ENCODE measurements at places on chromosomes 13 and 19.

DNA sequence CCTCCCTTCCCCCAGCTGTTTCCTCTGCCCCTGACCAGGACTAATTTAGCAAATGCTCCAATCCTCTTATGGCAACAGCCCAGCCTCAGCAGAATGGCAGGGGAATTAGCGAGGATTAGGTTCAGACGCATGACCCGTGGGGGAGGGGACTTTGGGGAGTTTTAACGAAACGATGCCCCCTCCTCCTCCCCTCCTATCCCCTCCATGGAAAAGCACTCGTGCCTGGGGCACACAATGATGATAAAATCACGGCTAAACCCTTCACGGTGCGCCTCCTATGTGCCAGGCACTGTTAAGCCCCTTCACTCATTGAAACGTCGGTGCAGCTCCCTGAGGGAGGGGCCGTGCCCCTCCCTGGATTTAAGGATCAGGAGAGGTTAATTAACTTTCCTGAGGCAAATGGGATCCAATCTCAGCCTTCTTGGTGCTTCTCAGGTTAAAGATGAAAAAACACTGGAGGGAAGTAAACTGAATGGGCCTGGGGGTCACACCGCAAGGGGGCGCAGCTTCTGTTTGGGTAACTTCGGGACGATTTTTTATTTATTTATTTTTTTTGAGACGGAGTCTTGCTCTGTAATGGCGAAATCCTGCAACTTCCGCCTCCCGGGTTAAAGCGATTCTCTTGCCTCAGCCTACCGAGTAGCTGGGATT lies 10.1 kb upstream of the TPRX2 start:
- DNase-seq = no peak

DNA sequence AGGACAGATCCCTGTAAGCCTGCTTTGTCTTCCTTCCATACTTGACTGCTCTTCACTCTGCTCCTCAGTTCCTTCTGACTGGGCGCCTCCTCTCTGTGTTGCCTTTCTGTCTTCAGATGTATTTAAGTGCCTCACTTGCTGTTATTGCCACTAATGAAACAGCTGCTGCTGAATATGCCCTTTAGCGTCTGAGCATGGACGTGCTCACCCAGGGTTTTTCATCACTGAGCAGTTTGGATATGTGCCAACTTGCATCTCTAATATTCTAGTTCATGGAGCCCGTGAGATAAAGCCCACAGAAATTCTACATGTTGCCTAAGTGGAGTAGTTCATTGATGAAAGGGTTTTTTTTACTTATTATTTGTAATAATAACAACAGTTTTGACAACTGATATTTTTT lies 198.2 kb downstream of the MYO16 start:
- no peak for DNase-seq

DNA sequence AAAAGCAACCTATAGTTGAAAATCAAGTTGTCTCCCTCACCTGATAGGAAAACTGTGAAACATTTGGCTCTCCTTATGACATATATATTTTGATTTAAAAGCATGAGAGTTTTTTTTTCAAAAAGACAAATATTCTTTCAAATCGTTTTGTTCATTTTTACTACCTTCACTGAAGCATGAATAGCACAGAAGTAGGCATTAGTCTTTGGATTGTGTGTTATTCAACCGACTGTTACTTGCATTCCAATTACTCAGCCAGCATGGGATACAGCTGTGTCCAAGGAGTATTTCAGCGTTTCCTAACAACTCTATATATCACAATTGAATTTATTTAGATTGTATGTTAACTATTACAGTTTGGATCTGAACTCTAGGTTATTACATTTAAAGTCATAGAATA lies 135.2 kb downstream of the PCDH9 start:
- DNase-seq = no peak

- DNase-seq = peak; percentile 95
Observed at GRCh38 chr19:38647368-38647965, at the start of gene ACTN4. Gene ACTN4, plus strand, starts transcription at chr19:38647649. Its CDS starts 97 bp downstream, at chr19:38647746.

- DNase-seq = no peak
Observed at GRCh38 chr13:50461189-50461588, 382.3 kb downstream of the DLEU7 start.

GRCh38 chr13:44237881-44238421 lies 135.7 kb upstream of the SERP2 start:
- DNase-seq = peak; percentile 76

GRCh38 chr19:4591320-4591719 lies 31.8 kb upstream of the SEMA6B start:
- DNase-seq = no peak

DNA sequence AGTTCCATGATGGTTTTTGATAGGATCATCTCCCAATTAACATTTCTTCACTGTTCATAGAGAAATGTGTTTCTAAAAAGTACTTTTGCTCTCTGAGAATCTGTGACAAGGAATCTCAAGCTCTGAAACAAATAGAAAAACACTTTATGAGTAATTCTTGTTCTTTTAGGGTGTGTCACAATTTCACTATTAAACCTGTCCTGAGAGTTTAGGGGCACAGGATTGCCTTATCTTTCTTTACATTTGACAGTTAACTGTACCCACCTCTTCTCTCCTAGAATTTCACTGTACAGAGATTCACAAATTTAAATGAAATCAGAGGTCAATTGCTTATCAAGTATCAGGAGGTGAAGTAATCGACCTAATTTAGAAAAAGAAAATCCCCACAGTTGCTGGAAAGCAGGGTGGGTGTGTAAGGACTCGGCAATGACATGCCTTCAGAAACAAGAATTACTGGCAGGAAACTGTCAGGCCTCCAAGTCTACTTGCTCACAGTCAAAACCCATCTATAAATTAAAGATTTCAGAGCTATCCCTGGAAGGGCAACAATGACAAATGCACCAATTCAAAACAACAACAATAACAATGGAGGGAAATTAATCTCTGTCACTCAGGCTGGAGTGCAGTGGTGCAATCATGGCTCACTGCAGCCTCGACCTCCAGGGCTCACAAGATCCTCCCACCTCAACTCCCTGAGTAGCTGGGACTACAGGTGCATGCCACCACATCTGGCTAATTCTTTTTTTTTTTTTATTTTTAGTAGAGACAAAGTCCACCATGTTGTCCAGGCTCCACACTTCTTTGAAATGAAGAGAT lies 250.2 kb downstream of the ABCC4 start:
- DNase-seq = no peak

GRCh38 chr19:53424968-53425597 lies 6.7 kb upstream of the ZNF761 start:
- DNase-seq = peak; percentile 46

- no peak for DNase-seq
Observed at GRCh38 chr19:57653689-57654088, 15.0 kb upstream of the ZSCAN4 start.

- DNase-seq = no peak
Observed at GRCh38 chr19:30784850-30785457, 412.8 kb downstream of the ZNF536 start.

DNA sequence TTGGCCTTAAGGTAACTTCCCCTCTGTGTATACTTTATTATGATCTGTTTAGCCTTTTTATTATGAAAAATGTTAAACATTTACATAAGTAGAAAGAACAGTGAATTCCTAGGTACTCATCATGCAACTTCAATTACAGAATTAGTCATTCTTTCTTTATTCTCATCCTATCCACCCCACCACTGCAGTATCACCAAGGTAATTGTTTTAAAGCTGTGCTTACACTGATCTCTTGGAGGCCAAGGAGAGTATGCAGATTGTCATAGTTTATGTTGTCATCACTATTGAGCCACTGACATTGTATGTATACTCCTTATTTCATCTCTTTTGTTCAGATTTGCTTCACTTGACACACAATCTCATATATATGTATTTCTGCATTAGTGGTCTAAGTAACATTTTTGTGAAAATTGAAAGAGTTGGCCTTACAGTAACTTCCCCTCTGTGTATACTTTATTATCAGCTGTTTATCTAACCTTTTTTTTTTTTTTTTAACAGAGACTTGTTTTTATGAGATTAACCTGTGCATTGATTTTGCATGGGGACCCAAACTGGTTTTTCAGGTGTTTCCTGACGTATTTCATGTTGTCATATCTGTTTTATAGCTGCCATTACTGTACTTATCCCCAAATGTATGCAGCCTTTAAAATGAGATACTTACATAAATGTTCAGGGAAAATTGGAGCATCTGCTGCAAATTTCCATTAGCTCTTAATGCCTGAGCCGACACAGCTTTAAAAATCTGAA lies 4.5 kb downstream of the ZNF507 start:
- no peak for DNase-seq

DNA sequence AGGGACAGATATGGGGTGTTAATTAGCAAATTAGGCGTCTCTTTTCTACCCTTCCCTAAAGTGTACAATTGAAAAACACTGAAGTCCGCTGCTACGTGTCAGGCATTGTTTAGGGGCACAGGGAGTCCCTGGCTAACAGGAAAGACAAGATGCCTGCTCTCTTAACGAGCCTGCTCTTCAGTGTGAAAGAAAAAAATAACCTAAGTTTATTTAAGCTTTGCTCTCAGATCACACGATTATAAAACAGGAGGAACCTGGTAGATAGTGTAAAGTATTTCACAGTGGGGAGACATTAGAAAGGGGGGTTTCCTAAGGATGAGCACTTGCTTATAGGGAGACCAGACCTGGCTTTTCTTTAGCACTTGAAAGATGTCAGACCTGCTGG lies 38.7 kb downstream of the IGFL2 start:
- no peak for DNase-seq

- no peak for DNase-seq
Observed at GRCh38 chr13:25281935-25282332, 5.4 kb downstream of the MTMR6 start.

DNA sequence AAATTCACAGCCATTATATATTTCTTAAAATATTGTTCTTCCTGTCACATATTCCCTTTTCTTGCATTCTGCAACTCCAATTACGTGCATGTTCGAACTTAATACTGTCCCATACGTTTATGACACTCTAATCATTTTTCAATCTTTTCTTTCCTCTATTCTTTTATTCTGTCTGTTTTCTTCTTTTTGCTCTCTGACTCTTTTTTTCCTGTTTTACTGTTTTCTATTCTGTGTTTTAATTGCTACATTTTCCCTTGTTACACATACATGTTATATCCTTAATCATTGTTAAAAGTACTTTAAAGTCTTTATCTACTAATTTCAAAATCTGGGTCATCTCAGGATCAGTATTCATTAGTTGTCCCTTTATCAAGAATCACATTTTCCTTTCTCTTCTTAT lies 1149.1 kb upstream of the PCDH20 start:
- no peak for DNase-seq

GRCh38 chr13:46561691-46562090 lies 8.7 kb downstream of the LRCH1 start:
- no peak for DNase-seq

- DNase-seq = no peak
Observed at GRCh38 chr13:102902789-102903347, 57.0 kb downstream of the ERCC5 start.

DNA sequence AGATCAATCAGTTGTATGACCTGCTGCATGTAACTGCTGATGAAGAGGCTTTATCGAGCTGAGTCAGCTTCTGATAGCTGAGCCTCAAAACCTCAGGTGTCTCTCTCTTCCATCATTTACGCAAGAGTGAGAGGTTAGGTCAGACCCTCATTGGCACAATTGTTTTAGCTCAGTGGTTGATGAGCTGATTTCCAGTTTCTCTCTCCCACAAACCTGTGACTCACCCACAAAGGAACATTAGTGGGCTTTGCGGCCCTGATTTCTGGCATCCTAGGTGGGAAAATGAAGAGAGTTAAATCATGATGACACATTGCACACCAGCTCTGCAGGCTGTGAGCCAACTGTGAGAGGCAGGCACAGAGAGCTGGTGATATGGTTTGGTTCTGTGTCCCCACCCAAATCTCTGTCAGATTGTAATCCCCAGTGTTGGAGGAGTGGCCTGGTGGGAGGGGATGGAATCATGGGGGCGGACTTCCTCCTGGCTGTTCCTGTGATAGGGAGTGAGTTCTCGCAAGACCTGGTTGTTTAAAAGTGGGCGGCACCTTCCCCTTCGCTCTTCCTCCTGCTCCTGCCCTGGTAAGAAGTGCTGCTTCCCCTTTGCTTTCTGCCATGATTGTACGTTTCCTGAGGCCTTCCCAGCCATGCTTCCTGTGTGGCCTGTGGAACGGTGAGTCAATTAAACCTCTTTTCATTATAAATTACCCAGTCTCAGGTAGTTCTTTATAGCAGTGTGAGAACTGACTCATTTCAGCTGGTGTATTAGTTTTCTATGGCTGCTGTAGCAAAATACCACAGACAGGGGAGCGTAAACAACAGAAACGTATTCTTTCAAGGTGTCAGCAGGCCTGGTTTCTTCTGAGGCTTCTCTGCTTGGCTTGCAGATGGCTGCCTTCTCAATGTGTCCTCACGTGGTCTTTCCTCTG lies 33.5 kb upstream of the TMTC4 start:
- DNase-seq = no peak

GRCh38 chr13:22017226-22017625 lies 346.4 kb downstream of the FGF9 start:
- no peak for DNase-seq

- DNase-seq = no peak
Observed at GRCh38 chr19:48702701-48703100, 6.9 kb downstream of the FUT2 start.

GRCh38 chr19:50750010-50750409 lies 20.3 kb upstream of the GPR32 start:
- no peak for DNase-seq

- no peak for DNase-seq
Observed at GRCh38 chr19:47660435-47660832, 51.5 kb downstream of the BICRA start.

DNA sequence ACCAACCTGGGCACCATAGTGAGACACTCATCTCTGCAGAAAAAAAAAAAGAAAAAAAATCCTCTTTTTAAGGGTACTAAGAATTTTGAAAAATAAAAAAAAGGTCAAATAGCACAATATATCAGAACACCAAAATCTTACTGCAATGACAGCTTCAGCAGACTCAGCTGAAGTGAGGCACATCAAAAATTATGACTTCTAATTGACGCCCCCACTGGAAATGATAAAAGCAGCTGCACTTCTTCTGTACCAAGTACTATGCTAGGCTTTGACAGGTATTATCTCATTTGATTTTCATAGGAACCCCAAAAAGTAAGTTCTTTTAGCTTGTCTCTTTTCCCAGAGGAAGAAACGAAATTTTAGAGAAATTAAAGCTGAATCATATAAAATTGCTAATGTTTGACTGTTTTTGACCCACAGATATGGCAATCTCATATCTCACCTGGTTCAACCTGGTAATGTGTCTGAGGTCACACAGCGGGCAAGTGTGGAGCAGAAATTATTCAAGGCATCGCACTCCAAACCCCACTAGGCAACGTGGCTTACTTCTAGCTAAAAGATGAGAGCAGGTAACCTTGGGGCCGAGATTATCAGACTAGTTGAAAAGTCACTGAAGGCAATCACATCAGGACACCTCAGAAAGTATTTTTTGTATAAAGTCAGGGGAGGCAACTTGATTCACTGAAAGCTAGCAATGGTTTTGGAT lies 78.1 kb downstream of the TNFSF11 start:
- DNase-seq = no peak

- peak; percentile 3 for DNase-seq
Observed at GRCh38 chr13:39023316-39023715, 14.6 kb downstream of the PROSER1 start.

- DNase-seq = no peak
Observed at GRCh38 chr13:33710924-33711323, 107.0 kb upstream of the RFC3 start.

Measured in fibroblast of gingiva (primary cell).